Ammon's horn (tissue), 1 donor: ENCODE measurements at places on chromosomes 12 and 14.

GRCh38 chr12:80794551-80794950, 77.8 kb downstream of the MYF5 start:
- DNase-seq = no peak

- DNase-seq = no peak
Measured at GRCh38 chr12:79590751-79591150, 100.0 kb downstream of the PAWR start.

- DNase-seq = peak; percentile 47
Measured at GRCh38 chr12:20549108-20549719, 145.9 kb upstream of the SLCO1C1 start.

- no peak for DNase-seq
Measured at GRCh38 chr14:101839236-101839635, 77.7 kb downstream of the PPP2R5C start.

- DNase-seq = no peak
Measured at GRCh38 chr12:131241517-131241916, 287.8 kb downstream of the ADGRD1 start.

GRCh38 chr12:71772735-71773134, 18.1 kb downstream of the RAB21 start:
- no peak for DNase-seq

DNA sequence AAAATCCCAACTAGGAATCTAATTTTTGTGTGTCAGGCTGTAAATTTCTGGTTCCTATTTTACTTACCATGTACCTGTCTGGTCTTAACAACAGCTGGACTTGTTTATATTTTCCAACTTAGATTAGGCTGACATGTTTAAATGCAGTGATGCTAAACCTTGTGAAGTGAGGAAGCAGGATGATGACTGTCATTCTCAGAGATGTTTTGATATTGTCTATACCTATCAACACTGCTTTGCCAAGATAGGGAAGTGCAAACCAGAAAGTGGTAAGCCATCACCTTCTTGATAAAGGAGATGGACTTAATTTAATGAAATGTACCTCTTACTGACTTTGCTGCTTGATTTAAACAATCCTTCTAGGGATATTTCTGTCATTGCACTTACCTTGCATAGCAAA, 2.1 kb downstream of the BICD1 start:
- DNase-seq = no peak

DNA sequence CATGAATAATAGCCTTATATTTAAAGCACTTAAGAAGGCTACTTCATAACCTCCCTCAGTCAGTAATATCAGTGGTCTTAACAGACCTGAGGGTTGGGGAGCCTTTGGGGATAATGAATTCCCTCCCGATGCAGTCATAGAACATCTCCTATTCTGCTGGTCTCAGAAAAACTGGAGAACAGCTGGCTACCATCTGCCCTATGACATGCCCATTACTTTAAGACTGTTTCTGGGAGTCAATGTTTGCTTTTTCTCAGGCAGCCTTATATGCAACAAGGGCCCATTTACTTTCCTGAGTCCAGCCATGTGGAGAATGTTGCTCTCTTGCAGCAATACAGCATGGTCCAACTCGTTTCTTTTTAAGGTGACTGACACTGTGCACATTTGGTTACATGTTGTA, 161.7 kb upstream of the PARP11 start:
- DNase-seq = no peak

GRCh38 chr12:94689002-94689645, 38.8 kb upstream of the TMCC3 start:
- peak; percentile 28 for DNase-seq

DNA sequence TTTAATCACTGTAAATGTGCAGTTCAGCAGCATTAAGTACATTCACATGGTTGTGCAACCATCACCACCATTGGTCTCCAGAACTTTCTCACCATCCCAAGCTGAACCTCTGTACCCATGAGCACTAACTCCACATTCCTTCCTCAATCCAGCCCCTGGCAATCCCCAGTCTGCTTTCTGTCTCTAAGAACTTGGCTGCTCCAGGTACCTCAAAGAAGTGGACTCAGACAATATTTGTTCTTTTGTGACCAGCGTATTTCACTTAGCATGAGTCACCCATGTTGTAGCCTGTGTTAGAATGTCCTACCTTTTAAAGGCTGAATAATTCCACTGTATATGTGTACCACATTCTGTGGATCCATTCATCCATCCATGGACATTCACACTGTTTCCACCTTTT, 64.6 kb downstream of the SLC24A4 start:
- DNase-seq = no peak

DNA sequence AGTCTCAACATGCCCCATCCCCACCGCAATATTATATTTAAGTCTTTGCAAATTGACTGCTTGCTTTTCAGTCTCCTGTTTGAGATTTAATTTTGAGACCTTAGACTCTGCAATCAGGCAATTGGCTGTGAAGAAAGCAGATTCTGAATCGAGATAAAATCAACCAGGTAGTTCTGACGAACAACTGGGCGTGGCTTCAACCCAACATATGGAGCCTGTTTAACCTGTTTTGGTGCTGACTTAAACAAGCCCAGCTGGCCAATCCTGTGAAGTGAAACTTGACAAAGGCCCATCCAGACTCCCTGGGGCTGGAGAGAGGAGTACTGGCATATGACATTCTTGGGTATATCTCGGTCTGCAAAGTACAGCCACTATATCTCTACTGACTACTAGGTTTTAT, 9.8 kb upstream of the CIPC start:
- DNase-seq = no peak

DNA sequence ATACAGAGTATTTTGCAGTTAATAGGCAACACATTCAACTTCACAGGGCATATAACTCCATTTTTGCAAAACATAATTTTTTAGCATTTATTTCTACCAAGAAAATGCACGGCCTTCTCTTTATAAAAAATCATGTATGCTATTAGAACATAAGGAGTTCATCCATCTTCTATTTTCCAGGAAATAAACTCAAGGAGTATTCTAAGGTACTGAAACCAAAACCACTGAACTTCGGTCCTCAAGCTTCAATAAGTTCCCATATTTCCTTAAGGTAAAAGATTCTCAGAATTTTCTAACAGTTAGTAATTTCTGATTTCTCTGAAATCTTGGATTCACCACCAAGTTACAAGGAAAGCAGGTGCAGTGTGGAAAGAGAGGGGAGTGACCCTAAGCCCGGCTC, 113.3 kb upstream of the DIO2 start:
- no peak for DNase-seq

DNA sequence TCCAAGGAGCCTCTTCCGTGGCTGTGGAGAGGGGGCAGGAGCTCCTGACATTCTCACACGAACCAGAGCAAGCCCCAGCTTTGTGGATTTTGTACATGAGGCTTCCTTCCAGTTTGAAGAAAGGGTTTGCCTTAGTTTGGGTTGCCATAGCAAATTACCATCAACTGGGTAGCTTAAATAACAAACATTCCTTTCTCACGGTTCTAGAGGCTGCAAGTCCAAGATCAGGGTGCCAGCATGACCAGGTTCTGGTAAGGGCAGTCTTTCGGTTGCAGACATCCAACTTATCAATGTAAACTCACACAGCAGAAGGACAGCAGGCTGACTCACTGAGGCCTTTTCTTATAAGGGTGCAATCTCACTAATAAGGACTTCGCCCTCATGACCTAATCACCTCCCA, 25.9 kb upstream of the STAB2 start:
- DNase-seq = no peak

GRCh38 chr14:32079264-32079663, 2.2 kb downstream of the ARHGAP5 start:
- no peak for DNase-seq

DNA sequence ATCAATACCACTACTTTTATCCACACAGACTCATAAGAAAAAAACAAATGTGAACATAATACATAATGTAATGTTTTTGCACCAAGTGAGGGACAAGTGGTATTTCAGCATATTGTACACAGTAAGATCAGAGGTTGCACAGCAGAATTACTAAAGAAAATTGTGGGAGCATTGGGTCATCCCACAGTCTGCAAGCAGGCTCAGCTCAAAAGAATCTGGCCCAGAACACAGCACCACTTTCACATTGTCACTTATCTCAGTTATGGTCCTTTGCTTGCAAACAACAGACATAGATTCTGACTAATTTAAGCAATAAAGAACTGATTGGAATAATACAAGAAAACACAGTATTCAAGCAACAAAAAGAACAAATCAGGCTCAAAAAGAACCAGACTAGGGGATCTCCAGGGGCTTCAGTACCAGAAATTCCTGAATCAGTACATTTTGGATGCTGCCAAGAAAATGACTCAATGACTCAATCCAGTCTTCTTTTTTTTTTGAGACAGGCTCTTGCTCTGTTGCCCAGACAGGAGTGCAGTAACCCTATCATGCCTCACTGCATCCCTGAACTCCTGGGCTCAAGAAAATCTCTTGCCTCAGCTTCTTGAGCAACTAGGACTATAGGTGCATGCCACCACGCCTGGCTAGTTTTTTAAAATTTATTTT, 42.9 kb upstream of the EEA1 start:
- DNase-seq = no peak

GRCh38 chr12:25020621-25021243, 71.8 kb upstream of the BCAT1 start:
- DNase-seq = no peak

- DNase-seq = no peak
Measured at GRCh38 chr12:52976574-52977071, 27.7 kb downstream of the KRT18 start.

DNA sequence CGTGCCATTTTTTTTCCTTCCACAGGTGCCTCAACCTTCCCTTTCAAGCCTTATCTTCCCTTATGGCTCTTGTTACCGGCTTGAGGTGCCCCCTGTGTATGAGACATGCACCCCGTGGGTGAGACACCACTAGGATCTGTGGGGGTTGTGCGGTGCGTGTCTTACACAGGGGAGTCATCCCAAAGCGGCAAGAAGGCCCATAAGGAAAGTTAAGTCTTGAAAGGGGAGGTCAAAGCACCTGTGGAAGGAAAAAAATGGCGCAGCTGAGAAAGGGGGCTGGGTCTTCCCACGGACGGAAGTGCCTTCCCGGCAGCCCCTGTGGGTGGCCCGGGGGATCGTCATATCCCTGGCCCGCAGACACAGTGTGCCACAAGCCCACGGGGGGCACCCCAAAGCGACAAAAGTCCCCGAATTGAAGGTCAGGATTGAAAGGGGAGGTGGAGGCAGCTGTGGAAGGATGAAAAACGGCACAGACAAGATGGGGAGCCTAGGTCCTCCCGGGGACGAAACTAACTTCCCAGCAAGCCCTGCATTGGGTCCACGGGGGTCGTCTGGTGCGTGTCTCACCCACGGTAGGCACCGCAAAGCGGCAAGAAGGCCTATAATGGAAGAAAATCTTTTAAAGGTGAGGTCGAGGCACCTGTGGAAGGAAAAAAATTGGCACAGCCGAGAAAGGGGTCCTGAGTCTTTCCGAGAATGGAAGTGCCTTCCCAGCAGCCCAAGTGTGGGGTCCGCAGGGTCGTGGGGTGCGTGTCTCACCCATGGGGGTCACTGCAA, 273.3 kb downstream of the ALG10 start:
- DNase-seq = no peak

GRCh38 chr14:90281756-90282155, 25.4 kb downstream of the PSMC1 start:
- no peak for DNase-seq

- DNase-seq = no peak
Measured at GRCh38 chr14:94921882-94922585, 152.1 kb upstream of the GSC start.

- no peak for DNase-seq
Measured at GRCh38 chr14:90573385-90574105, 176.7 kb downstream of the CALM1 start.

- DNase-seq = peak; percentile 20
Measured at GRCh38 chr14:41349289-41349910, 257.3 kb upstream of the LRFN5 start.

GRCh38 chr12:58369576-58369975, 428.2 kb downstream of the ATP23 start:
- DNase-seq = no peak

DNA sequence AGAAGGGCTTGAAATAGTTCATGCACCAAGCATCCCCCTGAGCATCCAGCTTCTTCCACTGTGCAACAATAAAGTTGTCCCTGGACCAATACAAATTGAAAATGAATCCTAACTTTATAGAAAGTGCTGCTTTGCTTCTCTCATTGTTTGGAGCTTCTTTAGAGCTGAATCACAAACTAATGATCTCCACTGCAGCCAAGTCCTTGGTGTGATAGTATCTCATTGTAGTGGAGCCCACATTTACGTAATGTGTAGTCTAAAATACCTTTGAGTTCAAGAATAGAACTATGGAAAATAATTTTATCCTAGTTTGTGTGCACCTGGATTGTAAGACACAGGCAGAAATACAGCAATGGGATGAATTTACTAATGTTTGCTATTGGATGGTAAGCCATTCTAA, 319.9 kb downstream of the EGLN3 start:
- DNase-seq = no peak

- DNase-seq = no peak
Measured at GRCh38 chr14:36925094-36925493, 247.3 kb downstream of the SLC25A21 start.

DNA sequence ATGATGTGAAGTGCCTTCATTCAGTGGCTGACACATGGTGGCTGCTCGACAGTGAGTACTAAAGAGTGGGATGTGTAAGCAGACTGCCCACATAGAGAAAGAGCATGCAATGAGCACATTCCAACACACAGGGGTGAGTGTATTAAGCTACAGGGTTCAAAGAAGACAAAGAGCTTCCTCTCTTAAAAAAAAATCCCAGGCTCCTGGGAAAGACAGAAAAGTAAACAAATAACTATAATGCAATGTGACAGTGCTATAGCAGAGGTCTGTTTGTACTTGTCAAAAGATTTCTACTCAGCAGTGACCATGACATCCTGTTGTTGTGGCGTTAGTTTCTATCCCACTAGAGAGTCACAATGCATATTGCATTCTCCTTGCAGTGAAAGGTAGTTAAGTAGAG, 12.4 kb upstream of the PCNX1 start:
- DNase-seq = peak; percentile 47

- no peak for DNase-seq
Measured at GRCh38 chr12:118213452-118213851, 77.5 kb downstream of the PEBP1 start.

DNA sequence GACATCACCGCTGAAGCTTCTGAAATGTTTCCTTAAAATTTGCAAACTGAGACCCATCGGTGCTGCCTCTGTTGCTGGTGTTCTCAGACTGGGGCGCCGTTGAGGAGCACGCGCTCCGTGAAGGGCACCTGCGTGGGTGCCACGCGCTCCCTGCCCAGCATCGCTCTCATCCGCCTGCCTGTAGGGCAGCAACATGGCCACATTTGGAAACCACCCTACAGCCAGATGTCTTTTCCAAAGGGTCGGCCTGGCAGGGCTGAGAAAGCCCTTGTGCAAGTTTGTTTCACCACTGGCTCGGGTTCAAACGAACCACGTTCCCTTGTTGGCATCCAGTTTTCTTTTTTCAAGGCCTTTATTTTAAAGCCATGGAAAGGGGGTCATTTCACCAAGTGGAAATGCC, 13.9 kb downstream of the ADGRD1 start:
- no peak for DNase-seq

DNA sequence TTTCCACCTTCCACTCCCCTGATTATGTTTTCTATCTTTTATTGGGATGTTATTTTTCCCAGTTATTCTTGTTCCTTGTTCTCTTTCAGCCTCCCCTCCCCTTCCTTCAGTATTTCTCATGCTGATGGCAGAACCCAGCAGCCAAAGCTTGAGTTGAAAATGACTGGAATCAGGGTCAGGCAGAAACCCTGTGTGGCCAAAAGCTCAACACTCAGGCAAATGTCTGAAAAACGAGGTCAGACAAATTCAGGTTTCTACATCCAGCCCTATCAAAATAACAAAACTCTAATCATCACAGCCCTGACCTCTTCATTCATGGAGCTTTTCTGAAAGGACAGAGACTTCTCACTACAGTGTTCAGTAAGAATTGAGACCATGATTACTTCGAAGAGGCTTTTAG, 134.6 kb downstream of the PTPRR start:
- DNase-seq = no peak
